ENCODE measurements at places on chromosomes 5 and 9.

DNA sequence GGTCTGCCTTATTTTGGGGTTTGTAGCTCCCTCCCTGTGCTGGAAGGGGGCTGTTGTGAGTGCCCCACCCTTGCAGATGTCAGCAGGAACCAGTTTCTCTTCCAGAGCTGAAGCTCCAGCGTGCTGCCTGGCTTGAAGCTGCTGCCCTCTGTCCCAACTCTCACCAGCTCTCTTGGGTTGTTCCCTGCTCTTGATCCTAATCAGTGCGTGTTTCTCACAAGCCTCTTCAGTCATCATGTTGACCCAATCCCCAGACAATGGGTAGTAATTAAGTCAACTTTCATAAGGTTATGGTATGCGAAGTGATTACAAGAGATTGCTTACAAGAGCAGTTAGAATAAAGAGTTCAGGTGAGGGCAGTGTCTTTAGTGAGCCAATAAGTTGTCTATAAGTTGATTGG lies 57.0 kb downstream of the PDE8B start:
- DNase-seq = no peak

GRCh38 chr9:24602693-24603352 lies 57.1 kb upstream of the IZUMO3 start:
- DNase-seq = no peak

- no peak for DNase-seq
These were observed 119.4 kb downstream of the WNK2 start for GRCh38 chr9:93303258-93303771.

- DNase-seq = no peak
These were observed 148.6 kb upstream of the PHYKPL start for GRCh38 chr5:178381206-178381605.

DNA sequence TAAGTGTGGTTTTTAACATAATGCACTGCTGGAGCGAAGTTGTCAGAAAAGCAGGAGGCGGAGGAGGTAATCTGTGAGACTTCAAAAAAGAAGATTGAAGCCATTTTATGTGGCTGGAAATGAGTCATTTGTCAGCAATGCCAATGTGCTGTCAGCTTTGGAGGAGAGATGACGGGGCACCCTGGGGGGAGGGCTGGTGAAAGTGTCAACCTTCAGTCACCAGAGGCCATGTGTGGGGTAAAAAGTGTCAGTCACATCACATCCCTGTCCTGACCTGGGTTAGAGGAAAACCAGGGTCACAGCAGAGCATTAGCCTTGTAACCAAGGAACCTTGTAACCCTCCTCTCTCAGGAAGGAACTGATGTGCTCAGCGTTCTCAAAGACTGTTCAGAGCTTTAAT lies 59.1 kb downstream of the TLR4 start:
- DNase-seq = no peak

- DNase-seq = no peak
These were observed 25.2 kb downstream of the RIGI start for GRCh38 chr9:32500768-32501167.

GRCh38 chr9:121439711-121440664 lies 59.7 kb downstream of the GGTA1 start:
- no peak for DNase-seq

DNA sequence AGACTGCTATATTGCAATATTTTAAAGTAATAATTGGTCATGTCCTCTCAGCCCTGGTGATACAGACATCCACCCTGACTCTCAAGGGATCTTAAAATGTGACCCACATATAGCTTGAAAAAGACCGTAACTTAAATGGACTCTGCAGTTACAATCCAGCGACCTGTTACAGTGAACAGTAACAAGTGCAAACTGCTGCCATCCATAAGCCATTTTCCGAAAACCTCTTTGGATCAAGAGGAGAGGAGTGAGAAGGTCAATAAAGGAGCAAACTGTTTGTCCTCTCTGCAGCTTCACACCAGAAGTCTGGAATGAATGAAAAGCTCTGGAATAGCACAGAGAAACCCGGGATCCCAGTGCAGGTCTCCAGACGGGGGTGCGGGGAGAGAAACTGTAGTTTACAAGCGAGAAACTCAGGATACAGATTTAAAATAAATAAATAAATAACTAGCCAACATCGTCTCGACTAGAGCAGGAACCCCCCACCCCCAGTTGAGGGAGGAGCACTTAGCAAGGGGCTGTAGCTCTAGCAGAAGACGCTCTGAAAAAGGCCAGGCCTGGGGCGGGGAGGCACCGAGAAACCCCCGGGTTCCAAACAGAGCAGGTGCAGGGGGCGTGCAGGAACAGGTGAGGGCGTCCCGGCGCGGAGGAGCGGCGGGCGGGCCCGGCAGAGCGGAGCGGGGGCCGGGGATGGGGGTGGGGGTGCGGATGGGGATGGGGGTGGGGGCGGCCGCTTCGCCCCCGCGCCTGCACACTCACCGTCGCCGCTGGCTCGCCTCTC lies 572 bp downstream of the ZDHHC21 start:
- DNase-seq = peak; percentile 2

DNA sequence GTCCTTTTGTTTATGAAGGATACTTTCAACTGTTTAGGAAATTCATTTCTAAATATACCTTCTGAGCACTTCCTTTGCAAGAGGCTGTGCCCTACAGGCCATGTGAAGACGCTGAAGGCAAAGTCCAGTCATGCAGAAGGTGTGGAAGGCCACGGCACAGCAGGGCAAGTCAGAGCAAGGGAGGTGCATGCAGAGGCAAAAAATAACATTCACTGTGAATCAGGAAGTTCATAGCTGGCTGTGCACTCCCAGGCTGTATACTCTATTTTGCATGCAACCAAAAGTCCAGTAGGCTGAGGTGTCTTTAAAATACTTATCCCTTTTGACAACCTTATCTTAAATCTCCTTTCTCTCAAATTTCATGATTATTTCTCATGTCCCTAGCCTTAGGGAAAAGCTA lies 50.3 kb downstream of the GNAQ start:
- DNase-seq = no peak

DNA sequence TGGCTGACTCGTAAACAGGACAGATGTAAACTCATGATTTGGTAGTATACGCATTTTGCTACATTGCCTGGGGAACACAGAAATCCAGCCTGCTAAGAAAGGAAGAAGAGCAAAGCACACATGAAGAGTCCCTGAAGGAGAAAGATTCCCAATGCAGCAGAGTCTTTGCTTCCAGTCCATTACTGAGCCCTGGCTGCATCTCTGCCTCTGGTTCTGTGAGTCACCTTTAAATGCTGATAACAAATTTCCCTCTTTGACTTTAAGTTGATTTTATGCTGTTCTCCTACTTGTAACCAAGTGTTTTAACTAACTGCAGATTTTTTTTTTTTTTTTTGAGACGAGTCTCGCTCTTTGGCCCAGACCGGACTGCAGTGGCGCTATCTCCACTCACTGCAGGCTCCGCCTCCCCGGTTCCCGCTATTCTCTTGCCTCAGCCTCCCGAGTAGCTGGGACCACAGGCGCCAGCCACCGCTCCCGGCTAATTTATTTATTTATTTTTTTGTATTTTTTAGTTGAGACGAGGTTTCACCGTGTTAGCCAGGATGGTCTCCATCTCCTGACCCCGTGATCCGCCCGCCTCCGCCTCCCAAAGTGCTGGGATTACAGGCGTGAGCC lies 8.5 kb upstream of the PRXL2C start:
- no peak for DNase-seq

DNA sequence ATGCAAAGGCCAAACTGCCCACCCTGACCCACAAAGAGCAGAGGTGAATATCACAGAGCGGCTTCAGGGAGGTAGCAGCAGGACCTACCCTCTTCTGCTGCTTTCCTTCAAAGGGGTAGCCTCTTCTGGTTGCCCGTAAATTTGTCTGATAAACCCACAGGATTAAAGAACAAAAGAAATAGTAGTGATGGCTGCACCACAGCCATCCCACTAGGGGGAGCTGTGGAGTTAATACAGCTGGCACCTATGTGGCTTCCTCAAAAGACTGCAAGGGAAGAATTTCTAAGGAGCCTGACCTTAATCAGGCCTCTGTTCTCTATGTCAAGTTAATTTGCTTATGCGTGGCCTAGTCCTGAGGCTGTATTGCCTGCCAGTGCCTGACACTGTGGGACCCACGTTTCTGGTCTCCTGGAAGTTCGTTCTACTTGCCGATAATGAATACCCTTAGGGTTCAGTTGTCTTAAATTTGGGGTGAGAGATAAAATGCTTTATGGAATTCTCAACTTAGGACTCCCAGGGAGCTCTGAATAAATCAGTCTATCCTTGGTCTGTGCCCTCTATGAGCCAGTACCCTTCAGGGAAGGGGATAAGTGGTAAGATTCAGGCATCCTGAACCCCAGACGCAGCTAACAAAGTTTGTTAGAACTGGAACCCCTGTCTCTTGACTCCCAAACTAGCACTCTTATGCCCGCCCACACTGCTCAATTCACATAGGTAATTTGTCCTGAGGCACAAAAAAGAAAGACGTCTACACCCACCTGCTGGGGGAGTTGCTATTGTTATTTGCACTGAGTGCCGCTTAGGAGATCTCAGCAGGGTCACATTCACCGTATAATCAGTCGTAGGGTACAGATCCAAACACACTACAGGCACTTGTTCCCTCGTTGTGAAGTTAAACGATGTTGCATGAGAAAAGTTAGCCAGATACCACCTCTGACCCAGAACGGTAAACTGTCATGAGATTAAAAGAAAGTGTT lies 77.1 kb downstream of the SUSD1 start:
- peak; percentile 68 for DNase-seq

GRCh38 chr9:22170990-22171670 lies 162.0 kb upstream of the CDKN2B start:
- DNase-seq = no peak

DNA sequence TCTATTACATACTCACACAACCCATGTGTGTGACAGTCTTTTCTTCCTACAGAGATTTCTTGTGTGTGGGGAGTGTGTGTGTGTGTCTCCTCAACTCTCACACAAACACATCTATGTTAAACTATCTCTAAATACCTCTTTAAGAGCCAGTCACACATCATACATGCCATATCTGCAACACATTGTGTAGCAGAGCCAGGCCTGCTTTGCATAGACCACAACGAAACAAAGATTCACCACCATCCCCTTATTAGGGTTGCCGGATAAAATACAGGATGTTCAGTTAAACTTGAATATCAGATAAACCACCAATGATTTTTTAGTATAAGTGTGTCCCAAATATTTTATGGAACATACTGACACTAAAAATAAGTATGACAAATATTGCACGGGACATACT lies 2.3 kb downstream of the FAM170A start:
- no peak for DNase-seq

- DNase-seq = no peak
These were observed 23.6 kb upstream of the CCDC112 start for GRCh38 chr5:115320006-115320405.

DNA sequence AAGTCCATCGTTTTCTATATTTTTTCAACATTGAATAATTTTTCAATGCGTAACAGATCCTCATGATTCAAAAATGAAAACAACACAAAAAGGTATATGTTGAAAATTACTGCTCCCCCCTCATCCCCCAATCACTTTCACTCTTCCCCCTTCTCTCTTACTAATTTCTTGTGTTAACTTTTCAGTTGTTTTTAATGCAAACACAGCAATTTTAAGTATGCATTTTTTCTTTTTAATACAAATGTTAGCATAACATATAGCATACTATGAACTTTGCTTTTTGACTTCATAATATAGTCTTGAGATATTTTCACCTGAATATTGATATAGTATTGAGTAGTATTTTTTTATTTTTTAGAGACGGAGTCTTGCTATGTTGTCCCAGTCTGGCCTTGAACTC lies 41.1 kb upstream of the CAMK4 start:
- DNase-seq = no peak

GRCh38 chr9:98597236-98597771 lies 111.4 kb downstream of the GABBR2 start:
- no peak for DNase-seq
